Activated CD4-positive, alpha-beta memory T cell treated with anti-CD3 and anti-CD28 coated beads, Interleukin-2, amount 10 ng/mL, durations not matched to agents 7 days and 5 days (primary cell): ENCODE measurements at places on chromosomes 3 and 15. TPM values are rescaled to one million over a fixed set of nuclear protein-coding genes. Genes with fewer than 3 reads are reported as not detected.

The FAIM gene
- 3.0 TPM for total RNA-seq

The TUBGCP5 gene
- 13.2 TPM for total RNA-seq

- DNase-seq: no peak
Measured at GRCh38 chr3:110180733-110181132, 843.4 kb upstream of the DPPA4 start.

- DNase-seq: no peak
Measured at GRCh38 chr3:155178810-155179436, 98.8 kb downstream of the MME start.

The KBTBD13 gene
- total RNA-seq: not detected

DNA sequence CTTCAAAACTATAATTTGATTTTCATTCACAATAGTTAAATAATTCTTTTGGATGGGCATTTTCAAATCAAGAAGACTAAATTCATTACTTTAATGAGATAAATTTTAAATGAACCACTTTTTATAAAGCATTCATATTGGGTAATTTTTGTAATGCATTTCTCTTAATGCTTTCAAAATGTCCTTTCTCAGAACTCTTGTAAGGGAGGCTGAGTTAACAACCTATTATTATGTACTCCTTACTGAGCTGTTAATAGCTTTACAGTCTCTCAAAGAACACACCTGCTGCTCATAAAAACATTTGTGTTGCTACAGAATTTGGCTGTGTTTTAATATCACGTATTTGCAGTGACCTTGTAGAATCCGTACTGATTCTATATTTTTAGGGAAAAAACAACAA is 334.0 kb upstream of the ARL6 start:
- DNase-seq: no peak

The TMEM207 gene
- not detected for total RNA-seq

- peak; percentile 30 for DNase-seq
Measured at GRCh38 chr3:161851941-161852566, 355.4 kb downstream of the OTOL1 start.

The ADPRH gene
- total RNA-seq: 8.8 TPM

GRCh38 chr15:38954090-38954489 is 389.5 kb upstream of the RASGRP1 start:
- no peak for DNase-seq

- DNase-seq: no peak
Measured at GRCh38 chr3:24867783-24868182, 373.1 kb upstream of the THRB start.

GRCh38 chr3:194379651-194380050 is 10.1 kb upstream of the LRRC15 start:
- no peak for DNase-seq

DNA sequence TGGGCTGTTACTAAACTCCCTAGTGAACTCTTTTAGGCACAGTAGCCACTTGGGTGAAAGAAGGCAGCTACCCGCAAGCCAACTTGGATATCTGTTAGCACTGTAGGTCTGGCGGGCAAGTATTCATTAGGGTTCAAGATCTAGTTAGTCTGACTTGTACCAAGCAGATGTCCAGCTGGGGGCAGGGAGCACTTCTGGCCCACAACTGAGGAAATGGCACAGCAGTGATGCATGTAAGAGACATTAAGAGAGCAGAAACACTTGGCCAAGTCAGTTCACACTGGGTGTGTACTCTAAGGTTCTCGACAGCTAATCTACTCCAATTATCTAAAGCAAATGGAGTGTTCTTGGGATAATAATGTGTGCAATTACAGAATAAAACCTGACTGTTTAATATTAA is 131.7 kb downstream of the CTNNB1 start:
- no peak for DNase-seq

The PRR20G gene
- not detected for total RNA-seq

- DNase-seq: no peak
Measured at GRCh38 chr3:189229196-189229828, 57.5 kb downstream of the TPRG1 start.

GRCh38 chr3:156816091-156816793 is 9.9 kb upstream of the LEKR1 start:
- DNase-seq: peak; percentile 39

- peak; percentile 20 for DNase-seq
Measured at GRCh38 chr3:171614318-171614921, 154.2 kb upstream of the TNIK start.

DNA sequence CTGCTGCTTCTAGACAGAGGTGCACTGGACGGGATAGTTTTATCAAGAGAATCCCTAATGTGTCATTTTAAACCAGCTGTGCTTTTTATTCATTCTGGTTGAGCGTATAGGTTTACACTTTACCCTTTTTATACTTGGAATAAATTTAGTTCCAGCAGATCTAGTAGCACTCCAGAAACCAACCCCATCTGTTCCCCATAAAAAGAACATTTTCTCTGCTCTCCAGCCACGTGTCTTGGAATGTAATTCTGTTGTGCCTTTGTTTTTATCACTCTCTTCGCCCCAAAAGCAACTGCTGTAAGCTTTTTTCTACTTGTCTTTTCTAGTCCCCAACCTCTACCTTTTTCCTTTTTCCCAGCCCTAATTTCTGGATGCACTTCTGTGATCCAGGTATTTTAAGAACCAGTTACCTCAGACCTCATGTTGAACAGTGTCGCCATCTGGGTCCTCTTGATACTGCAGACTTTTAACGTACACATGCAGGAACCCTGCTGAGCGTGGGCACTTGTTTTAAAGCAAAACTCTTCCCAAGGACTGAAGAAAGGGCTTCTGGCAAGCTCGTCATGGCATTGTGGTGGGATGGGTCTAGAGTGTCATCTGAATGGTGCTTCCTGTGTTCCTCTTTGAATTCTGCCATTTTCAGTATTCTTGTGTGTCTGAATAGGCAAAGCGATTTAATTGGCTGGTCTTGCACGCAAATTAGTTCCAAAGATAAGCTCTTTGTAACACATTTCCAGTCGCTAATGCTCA is 5.7 kb upstream of the EXOG start:
- no peak for DNase-seq

GRCh38 chr3:53223541-53223966 is 32.3 kb downstream of the TKT start:
- no peak for DNase-seq

GRCh38 chr3:187830181-187830580 is 84.9 kb upstream of the BCL6 start:
- DNase-seq: no peak

The FAM43A gene
- total RNA-seq: 4.3 TPM

The TM4SF1 gene
- total RNA-seq: not detected

- no peak for DNase-seq
Measured at GRCh38 chr15:70741107-70741531, 22.2 kb downstream of the UACA start.

The GLDN gene
- not detected for total RNA-seq

- no peak for DNase-seq
Measured at GRCh38 chr15:49079340-49080039, 33.2 kb upstream of the SECISBP2L start.

- DNase-seq: no peak
Measured at GRCh38 chr3:159151130-159151529, 349.3 kb downstream of the MFSD1 start.

The GPR160 gene
- total RNA-seq: 13.8 TPM

- no peak for DNase-seq
Measured at GRCh38 chr3:67311440-67311839, 313.3 kb downstream of the KBTBD8 start.

The VGLL3 gene
- total RNA-seq: not detected

DNA sequence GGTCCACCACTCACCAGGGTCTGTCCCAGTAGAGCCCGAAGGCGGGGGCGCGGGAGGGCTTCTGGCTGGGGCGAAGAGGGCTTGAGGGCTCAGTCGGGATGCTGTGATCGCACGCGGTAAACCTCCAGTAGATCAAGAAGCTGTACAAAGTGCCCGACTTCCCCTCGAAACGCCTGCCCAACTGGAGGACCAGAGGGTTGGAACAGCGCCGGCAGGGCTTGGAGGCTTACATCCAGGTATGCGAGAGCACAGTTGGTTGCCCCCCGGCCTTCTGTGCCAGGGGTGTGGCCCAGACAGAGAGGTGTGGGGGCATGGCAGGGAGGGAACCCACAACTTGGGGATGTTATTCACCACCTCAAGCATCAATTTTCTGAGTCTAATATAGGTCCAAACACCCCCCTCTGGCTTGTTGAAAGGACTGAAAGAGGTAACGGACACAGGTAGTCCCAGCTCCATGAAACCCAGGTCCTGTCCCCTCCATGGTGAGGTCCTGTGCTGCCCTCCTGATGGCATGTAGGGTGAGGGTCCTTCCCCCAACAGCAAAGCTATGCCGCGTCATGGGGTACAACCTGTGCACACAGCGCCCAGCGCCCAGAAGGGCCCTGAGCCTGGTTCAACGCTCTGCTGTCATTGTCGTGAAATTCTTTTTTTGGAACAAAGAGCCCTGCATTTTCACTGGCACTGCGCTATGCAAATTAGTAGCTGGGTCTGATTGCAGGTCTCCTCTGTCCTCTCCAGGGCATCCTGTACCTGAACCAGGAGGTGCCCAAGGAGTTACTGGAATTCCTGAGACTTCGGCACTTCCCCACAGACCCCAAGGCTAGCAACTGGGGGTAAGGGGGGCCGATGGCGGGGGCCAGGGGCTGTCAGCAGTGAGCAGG is 1.2 kb downstream of the SNX22 start:
- DNase-seq: no peak

The ZNF662 gene
- total RNA-seq: 0.40 TPM

GRCh38 chr15:90834626-90835025 is 33.8 kb upstream of the FURIN start:
- no peak for DNase-seq

- DNase-seq: no peak
Measured at GRCh38 chr3:116179091-116179490, 266.2 kb downstream of the LSAMP start.

- no peak for DNase-seq
Measured at GRCh38 chr15:51262463-51262862, 75.9 kb downstream of the CYP19A1 start.

DNA sequence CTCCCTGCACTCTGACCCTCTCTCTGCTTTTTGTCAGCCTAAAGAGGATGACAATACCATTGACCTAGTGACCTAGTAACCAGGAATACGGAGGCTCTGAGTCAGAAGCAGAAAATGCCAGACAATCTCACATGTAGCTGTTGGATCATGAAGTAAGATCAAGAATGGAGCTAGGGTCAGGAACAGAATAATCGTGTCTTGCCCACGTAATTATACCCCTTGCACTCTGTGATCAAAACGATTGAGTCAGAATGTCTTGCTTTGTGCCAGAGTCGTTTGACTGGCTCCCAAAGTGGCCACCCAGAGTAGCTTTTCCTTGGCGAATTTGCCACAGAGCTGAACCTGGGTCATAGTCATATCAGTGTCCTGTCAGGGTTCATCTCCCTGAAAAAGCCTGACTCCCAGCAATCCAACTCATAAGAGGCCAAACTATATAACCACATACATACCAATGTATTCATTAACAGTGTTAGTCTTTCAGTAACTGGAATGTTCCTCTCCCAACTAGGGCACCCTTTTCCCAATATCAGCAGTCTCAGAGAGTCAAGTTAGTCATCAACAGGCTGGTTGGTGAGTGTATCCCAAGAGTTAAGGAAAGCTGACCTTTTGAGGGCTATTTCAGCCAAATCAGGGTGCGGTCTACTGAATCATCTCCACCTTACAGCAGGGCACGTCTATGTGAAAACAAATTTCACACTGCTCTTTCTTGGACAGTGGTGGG is 5.0 kb upstream of the CDV3 start:
- no peak for DNase-seq

GRCh38 chr15:79433276-79433990 is 1.3 kb downstream of the MINAR1 start:
- DNase-seq: no peak

GRCh38 chr3:14458434-14459275 is 56.2 kb downstream of the SLC6A6 start:
- DNase-seq: no peak

GRCh38 chr15:43867096-43867495 is 40.3 kb downstream of the WDR76 start:
- no peak for DNase-seq
